ENCODE measurements at places on chromosomes 11 and 22.

- DNase-seq: no peak
Observed at GRCh38 chr11:31649129-31649966, 139.8 kb downstream of the ELP4 start.

- DNase-seq: no peak
Observed at GRCh38 chr11:6127881-6128280, 20.4 kb downstream of the OR56B4 start.

DNA sequence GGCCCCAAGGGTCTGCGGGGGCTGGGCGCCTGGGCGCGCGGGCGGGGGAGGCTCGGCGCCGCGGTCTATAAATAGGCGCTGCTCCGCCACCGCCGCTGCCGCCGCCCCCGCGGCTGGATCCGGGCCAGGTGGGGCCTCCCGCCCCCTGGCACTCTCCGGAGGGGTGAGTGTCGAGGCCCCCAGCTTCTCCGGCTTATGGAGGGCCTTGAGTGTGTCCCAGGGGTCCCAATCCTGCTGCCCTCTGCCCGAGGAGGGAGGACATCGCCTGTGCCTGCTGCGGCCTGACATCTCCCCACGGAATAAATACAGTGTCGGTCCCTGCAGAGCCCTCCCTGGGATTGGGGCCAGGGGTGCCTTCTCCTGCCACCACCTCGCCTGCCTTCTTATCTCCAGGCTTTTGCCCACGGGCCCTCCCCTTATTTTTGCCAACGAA, 4.3 kb upstream of the GP1BB start:
- no peak for DNase-seq

- no peak for DNase-seq
Observed at GRCh38 chr22:30314915-30315314, 11.8 kb downstream of the TBC1D10A start.

- DNase-seq: no peak
Observed at GRCh38 chr22:35838855-35839576, 121.3 kb downstream of the APOL5 start.

DNA sequence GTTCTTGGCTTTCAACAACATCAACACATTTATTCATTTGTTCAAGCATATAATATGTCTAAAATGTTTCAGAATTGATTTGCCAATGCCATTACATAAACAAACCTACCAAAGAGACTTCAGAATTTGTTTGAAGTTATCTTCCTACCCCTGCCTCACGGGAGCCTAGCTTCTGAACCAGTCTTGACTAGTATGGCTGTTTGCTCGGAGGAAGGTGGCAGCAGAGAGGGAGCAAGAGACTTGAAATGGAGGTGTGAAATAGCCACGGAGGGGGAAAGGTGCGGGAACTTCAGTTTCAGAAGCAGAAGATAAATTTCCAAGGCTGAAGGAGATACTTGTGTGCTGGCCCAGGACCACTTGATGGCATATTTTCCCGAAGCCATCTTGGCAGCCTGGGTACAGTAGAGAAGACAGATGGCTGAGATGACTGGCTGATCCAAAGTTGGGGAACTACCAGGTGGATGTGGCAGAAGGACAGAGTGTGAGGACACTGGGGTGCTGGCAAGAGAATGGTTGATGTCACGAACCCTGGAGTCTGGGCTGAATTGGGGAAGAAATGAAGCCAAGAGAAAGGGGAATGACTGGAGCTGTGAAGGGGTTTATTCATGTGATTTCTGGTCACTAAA, 14.0 kb upstream of the MTCH2 start:
- DNase-seq: no peak

GRCh38 chr22:28864878-28865596, 18.3 kb upstream of the ZNRF3 start:
- no peak for DNase-seq

DNA sequence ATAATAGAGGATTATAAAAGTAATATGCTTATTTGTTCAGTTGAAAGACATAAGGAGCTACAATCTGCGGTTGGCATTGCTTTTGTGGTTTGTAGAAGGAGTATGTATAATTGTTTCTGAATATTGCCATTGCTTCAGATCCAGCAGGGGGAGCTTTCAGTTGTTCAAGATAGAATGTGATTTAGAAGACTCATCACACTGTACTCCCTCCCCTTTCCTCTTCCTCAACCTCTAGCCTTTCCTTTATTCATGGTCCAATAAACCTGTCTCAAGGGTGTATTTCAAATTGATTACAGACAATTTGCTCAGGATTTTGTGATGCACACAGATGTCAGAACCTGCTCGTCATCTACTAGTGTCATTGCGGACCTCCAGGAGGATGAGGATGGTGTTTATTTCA, 9.8 kb downstream of the PRMT3 start:
- no peak for DNase-seq

DNA sequence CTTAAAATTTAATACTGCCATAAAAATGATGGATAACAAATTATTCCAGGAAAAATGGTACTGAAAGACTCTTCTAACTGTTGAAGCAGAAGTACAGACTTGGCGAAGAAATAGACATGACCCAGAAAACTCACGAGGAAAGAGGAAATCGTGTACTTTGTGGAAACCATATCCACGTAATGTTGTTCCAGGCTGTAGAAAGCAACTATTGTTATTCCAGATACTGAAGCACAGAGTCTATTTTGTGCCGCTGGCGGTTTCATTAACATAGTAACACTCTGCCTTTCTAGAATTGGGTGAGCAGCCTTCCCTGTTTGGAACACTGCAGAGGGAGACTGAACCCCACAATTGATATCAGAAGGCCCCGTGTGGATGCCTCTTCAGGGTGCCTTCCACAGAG, 310.6 kb downstream of the TBC1D22A start:
- DNase-seq: no peak

DNA sequence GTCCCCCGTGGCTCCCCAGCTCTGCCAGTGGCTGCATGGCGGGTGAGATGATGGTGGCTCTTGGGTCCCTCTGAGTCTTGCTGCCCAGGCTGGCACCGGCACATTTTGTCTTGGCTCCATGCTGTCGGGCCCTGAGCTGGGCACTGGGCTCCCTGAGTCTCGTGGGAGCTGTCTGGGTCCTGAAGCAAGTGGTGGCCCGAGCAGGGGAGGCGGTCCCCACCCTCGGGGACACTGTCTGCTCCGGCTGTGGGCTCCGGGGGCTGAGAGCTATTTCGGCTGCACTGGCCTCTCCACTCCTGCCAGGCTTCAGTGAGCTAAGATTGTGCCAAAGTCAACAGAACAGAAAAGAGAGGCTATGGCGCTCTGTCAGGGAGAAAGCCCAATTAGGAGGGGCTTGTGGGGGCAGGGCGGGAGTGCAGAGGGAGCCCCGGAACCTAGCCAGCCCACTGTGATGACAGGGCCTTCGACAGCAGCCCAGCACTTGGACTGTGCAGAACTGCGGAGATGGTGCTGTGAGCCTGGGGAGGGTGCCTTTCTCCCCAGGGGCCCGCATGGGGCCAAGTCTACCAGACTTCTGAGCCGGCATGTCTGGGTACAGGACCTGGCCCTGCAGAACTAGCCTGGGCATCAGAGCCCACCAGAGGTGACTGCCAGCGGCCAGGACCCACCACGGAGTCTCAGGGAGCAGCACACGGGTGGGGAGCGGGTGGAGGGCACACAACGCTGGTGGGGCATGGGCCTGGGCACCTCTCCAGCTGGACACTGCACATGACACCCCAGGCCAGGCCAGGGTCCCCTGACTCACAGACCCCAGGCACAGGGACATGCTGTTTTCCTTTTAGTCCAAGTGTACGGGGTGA, 38.0 kb downstream of the RTN4R start:
- no peak for DNase-seq

DNA sequence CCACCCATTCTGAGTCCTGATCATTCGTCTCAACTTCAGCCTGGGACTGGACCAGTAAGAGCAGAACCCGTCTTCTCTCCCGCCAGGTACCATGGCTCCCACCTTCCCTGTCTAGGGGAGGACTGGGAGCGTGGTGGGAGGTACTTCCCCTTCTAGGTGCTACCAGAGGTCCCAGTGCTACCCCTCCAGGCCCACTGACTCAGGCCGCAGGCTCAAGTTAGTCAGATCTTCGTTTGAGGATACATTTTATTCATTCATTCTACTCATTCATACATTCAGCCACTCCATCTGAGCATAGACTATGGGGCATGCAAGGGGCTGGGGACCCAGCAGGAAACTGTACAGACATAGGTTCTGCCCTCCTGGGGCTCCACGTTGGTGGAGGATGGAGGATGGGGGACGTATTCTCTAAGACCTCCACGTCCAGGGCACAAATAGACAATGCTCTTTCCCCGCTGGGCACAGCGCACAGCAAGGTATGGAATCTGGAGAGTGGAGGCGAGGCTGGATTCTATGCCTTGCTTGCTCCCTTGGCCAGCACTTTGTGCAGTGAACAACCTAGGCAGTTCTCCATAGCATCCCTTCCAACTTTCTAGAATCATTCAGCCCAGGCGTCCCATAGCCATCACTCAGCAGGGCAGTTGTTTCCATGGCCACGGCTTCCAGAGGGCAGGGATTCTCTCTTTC, 1.0 kb upstream of the RAB3IL1 start:
- DNase-seq: no peak

DNA sequence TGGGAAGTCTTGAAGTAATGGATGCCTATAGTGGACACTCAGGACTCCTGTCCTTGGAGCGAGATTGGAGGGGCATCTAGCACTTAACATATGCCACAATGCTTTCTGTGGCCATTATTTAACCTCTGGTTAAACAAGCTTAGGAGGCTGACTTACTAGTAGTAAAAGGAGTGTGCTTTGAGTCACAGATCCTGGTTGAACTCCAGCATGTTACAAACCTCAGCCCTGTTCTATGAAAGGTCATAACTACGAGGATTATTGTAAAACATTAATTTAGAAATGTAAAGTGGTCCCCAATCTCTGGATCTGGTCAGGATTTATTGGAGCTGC, 1.1 kb upstream of the LBHD1 start:
- no peak for DNase-seq

DNA sequence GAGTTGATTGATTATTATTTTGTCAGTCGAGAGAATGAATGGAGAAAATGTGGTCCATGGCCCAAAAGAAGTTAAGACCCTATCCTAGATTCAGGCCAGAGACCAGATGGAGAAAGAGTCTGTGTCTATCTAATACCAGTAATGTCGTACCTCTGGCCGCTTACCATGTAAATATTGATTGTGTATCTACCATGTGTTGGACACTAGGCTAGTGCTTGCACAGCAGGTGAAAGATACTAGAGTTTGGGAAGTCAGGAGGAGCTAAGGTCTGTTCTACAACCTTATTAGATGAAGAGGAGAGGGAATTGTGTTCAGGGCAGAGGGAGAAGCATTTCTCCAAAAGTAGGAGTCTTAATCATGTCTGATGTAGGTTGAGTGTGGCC, 31.8 kb downstream of the PIK3IP1 start:
- no peak for DNase-seq

All from esophagus squamous epithelium (tissue), 5 donors.